ENCODE measurements at places on chromosomes 3 and 15.

DNA sequence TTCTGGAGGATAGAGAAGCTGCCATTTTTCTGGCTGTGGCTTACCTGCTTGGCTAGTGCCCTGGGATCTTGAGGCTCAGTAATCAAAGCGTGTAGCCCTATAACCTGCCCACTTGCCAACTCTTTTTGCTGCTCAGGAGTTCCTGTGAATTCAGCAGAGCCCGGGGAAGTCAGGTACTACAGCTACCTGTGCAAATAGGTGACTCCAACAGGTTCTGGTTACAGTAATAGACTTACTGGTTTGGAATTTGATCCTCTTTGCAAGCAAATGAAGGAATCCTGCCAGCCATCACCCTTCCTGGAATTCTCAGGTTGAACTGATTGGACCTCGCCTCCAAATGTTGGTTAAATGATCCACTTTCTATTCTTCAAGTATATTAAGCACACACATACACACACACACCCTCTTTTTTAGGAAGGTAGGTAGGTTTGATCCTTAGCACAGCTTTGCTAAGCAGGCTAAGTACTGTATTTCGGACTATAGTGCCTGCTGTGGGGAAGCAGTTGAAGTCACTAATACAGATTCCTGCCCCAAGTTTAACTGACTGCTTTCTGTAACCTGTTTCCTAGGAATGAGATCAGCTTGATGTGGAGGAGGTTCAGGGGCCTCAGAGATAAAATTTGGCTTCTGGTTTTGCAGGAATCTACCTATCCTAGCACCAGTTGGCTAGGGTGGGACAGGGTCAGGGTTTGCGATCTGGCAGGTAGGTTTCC lies 2.3 kb downstream of the PPCDC start:
- DNase-seq: no peak

- DNase-seq: no peak
Observed at GRCh38 chr3:14849638-14850230, 31.0 kb downstream of the FGD5 start.

- DNase-seq: no peak
Observed at GRCh38 chr3:17014709-17015108, 130.0 kb downstream of the PLCL2 start.

- DNase-seq: no peak
Observed at GRCh38 chr3:39140341-39140971, 12.9 kb downstream of the CSRNP1 start.

DNA sequence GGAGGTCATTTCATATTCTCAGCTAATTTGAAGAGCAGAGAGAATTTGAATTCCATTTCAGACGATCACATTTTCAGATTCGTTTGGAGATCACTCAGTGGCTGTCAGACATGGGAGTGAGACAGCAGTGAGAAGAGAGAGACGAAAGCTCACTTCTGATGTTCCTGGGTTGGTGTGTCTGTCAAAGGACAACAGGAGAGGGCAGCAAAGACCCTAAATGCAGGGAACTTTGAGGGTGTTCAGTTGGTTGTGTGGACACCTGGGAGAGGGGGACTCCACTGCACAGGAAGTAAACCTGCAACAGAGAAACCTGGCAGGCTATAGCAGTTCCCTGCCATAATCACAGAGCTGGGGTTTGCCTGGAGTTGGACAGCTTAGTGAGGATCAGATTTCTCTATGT lies 675.1 kb downstream of the SQOR start:
- no peak for DNase-seq

GRCh38 chr3:172787746-172788145 lies 37.2 kb downstream of the ECT2 start:
- peak; percentile 9 for DNase-seq

DNA sequence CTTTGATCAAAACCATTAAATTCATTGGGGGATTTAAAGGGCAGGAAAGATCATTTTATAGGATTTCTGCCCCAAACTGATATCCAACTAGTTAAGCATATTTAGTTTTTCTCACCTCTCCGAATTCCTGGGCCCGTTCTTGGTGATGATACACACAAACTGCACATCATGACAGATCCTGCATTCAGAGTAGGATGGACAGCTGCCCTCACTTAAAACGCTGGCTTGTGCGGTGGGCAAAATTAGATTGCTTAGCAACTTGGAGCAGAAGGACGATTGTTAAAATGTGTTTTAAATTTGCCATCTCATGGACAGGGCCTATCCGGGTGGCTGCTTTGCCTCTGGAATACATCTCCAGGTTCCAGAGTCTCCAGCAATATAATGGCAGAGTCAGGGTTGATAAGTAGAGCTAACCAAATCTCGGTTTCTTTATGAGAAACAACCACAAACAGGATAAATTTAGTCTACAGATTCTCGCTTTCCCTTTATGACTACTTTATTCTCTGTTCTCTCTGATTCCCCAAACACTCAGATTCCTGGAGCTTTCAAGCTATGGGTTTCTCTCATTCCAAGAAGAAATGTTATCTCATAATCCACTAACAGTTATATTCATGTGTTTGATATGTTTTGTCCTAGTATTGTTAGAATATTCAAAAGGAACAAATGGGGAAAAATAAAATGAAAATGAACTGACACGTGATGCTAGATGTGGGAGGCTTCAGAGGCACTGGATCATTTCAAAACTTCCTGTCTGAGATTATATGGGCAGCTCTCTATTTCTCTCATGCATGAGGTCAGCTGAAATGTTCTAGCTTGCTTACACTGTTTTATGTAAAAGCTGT lies 1014.1 kb upstream of the SEMA6D start:
- no peak for DNase-seq
